Neural progenitor cell (in vitro differentiated cells): ENCODE measurements at places on chromosomes 13 and 19.

GRCh38 chr13:66576381-66576780, 653.8 kb downstream of the PCDH9 start:
- DNase-seq = no peak

DNA sequence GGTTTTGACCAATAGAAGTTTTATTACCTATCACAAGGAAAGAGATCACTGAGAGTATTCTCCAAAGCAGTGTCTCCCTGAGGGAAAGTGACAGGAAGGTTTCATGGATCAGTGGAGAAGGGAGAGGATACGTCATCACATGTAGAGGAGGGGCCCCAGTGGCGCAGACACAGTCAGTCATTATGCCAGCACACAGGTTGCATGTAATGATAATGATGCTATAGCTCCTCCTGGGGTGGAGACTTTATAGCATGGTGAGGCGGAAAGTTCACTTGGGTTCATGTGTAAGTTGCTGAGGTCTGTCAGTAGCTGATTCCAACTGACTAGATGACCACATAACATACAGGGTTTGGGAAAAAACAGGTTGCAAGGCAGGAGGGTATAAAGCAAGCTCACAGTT, 88.8 kb downstream of the FNDC3A start:
- DNase-seq = no peak

GRCh38 chr13:76004416-76004815, 368.3 kb downstream of the LMO7 start:
- no peak for DNase-seq

DNA sequence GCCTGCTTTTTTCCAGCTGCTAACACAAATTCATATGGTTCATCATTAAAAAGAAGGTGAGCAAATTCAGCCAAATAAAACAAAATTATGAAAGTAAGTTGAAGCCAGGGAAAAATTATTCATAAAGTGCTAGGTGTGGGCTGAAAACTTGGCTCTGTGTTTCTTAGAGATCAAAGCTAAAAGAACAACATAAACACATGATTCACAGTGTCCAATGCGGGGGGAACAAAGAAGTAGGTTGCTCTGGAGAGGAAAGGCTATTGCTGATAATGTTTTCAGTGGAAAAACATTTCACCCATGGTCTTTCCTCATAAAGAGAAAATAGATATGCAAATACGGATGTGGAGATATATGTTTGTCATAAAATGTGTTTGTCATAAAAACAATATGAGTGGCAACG, 1691.5 kb upstream of the SLC10A2 start:
- DNase-seq = no peak

DNA sequence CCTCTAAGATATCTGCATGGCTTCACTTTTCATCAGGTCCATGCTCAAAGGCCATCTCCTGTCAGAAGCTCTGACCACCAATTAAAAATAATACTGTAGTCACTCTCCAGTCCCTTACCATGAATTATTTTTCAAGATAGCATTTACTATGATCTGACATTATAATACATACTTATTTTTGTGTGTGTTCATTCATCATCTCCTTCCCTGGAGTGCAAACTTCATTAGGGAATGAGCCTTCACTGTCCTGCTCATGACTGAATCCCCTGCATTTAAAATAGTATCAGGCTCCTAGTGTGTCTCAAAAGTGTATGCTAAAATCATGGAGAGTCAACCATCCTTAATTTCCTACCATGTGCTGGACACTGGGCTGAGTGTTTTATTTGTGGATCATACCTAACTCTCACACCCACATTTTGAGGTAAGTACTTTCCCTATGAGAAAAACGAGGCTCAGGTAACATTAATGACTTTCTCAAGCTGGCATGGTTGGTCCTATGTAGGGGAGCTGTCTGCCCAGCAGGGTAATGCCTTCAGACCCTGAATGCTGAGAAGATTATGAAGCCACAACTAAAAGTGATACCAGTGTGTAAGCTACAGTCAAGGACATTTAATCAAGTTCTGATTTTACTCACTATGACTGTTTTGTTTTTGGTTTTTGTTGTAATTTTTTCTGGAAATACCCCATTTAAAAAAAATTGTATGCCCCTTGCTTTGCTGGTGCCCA, 16.3 kb downstream of the PLA2G4C start:
- no peak for DNase-seq

GRCh38 chr19:35290381-35291127, 1.4 kb upstream of the MAG start:
- DNase-seq = no peak

DNA sequence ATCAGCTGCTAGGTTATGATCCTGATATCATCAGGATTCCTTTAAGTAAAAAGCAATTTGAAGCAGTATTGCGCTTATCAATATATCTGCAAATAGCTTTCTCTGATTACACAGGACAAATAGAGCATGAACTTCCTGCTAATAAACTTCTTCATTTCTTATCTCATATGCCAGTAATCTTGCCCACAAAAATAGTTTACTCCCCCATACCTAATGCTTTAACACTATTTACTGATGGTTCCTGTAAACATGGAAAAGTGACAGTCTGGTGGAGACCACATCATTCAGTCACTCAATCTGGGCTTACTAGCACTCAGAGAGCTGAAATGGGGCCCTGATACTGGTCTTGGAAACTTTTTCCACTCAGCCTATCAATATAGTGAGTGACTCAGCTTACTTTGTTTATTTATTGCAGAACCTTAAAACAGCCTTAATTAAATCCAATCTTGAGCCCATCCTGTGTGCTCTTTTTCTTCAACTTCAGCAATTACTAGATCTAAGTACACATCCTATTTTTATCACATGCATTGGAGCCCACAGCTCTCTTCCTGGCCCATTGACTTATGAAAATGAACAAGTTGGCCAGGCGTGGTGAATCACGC, 1464.3 kb downstream of the UQCRFS1 start:
- no peak for DNase-seq

DNA sequence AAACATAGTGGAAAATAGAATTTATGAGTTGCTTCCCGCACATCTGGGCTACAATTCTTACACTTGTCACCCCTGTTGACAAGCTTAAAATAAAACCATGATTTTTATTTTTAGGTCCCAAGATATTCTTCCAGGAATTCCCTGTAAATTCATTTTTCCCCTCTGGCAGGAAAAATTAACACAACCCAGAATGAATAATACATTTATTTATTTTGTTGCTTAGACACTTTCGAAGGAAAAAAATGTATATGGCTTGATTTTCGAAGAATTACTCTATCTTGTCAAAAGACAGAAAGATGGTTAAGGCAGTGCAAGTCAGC, 74.4 kb downstream of the LHFPL6 start:
- DNase-seq = no peak

GRCh38 chr13:28013482-28013881, 25.0 kb upstream of the URAD start:
- DNase-seq = no peak

- DNase-seq = no peak
These were observed 21.7 kb downstream of the ZNF45 start for GRCh38 chr19:43913383-43913782.

DNA sequence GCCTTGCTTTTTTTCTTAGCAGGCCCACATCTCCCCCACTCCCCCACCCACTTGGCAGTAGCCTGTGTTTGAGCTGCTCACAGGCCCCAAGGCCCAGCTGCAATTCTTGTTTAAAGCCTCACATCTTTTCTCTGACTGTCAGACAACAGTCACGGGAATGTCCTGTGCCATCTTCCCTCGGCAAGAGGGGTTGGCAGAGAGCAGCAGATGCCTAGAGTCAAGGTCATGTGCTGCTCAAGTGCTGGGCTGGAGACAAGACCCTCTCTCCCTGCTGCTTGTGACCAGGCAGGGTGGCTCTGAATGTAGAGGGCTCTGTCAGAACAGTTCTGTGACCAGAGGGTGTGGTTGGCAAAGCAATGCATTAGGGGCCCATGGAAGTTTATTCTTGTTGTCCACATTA, 47.4 kb downstream of the BBC3 start:
- DNase-seq = no peak
